ENCODE measurements at places on chromosomes 12 and 14.
A peak's percentile ranks its signal among the peaks of the same experiment; 100 is the strongest.

GRCh38 chr14:58200480-58200841 is 512 bp downstream of the ACTR10 start:
- DNase-seq: no peak

GRCh38 chr14:89349171-89350008 is 67.6 kb downstream of the FOXN3 start:
- no peak for DNase-seq

DNA sequence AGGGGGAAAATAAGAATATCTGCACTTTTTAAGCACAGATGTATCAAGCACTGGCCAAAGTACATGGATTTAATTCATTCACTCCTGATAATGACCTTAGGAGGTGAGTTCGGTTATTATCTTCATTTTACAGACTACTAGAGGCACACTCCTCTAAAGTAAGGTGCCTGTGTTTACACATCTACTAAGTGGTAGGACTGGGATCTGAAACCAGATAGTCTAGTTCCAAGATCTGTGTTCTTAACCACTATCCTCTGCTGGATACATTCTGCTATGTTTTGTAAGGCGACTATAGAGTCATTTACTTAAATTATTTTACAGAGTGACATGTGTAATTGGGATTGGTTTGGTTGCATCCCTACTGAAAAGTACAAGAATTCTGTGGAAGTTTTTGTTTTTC is 175.3 kb downstream of the ESR2 start:
- DNase-seq: no peak

DNA sequence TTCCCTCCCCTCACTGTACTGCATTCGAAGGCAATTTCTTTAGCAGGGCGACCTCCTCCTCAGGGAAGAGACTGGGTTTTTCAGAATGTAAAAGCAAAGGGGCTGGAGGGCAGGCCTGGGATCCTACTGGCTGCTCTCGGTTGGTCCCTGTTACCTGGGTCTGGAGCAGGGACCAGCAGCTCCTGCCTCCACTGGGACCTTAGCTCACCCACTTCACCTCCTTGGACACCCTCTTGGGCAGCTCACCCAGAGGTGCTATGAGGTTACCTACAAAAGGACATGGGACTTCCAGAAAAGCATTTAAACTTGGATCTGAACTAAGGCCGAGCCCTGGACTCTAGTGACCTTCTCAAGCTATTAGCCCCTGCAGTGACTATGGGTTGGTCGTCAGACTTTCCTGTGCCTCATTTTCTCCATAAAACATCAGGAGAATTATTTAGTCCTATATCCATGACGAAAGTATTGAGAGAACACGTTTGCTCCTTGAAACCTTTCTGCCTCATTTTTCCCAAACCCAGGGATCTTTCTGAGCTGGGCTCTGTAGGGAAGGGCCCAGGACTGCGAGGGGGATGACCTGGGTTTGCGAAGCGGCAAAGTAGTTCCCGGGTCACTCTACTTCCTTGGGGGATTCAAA is 65.0 kb downstream of the FBXL14 start:
- DNase-seq: no peak

GRCh38 chr12:52669426-52669825 is 10.8 kb downstream of the KRT1 start:
- no peak for DNase-seq

DNA sequence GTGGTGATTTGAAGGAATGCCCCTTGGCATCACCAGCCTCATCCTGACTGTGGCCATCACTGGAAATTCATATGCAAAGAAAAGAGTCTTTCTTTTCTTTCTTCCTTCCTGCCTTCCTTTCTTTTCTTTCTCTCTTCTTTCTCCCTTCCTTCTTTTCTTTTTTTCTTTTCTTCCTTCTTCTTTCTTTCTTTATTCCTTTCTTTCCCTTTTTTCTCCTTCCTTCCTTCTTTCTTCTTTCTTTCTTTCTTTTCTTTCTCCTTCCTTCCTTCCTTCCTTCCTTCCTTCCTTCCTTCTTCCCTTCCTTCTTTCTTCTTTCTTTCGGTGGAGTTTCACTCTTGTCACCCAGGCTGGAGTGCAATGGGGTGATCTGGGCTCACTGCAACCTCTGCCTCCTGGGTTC is 58.0 kb upstream of the TMEM132D start:
- DNase-seq: no peak

- DNase-seq: no peak
Measured at GRCh38 chr12:4012073-4012472, 138.9 kb upstream of the PARP11 start.

DNA sequence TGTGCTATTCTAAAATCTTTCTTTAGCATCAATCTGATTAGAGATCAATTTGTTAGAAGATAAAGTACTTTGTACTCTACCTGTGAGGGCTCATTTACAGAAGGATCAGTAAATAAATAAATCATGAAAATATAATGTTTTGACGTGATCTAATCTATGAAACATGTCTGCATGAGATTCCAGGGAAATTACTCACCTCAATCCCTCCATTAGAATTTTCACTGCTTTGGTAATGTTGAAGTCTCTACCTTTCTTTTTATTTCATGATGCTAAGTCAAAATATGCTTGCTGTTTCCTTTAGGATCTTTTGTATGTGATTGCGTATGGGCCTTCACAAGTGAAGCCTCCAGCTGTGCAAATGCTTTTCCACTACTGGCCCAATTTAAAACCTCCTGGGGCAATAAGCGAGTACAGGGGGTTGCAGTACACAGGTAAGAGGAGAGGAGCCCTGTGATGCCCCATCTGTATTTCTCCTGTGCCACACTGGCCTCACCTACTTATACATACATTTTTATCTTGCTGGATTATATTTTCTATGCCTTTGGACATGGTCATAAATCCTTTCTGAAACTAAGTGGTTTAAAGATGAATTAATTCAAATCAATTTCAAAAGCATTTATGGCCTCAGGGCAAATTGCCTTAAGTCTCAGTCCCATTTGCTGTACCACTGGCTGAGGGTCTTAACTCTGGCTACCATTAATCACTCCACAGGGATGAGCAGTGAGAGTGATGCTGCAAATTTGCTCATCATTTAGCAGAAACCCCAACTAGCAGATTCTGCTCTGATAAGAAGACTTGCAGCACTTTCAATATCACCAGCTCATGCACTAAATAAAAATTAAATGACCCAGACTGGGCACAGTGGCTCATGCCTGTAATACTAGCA is 66.4 kb downstream of the UNC79 start:
- DNase-seq: no peak

DNA sequence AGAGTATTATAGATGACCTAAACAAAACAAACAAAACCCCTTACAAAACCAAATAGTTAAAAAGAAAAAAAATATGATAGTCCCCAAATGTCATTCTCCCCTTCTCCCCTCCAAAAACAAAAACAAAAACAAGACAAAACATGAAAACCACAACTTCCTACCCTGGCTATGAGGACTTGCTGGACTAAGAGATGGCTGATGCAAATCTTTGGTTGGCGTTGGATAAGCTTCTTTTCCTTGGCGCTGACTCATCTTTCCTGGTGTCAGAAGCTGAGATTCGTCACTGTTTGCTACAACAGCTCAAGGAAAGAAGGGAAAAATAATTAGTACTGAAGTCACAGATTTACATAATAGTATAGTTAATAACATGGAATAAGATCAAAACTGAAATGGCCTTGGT is 102.5 kb upstream of the BBS10 start:
- no peak for DNase-seq

GRCh38 chr12:45730348-45731189 is 1.1 kb downstream of the ARID2 start:
- peak; percentile 23 for DNase-seq

- DNase-seq: no peak
Measured at GRCh38 chr14:51498411-51499227, 153.1 kb upstream of the FRMD6 start.

DNA sequence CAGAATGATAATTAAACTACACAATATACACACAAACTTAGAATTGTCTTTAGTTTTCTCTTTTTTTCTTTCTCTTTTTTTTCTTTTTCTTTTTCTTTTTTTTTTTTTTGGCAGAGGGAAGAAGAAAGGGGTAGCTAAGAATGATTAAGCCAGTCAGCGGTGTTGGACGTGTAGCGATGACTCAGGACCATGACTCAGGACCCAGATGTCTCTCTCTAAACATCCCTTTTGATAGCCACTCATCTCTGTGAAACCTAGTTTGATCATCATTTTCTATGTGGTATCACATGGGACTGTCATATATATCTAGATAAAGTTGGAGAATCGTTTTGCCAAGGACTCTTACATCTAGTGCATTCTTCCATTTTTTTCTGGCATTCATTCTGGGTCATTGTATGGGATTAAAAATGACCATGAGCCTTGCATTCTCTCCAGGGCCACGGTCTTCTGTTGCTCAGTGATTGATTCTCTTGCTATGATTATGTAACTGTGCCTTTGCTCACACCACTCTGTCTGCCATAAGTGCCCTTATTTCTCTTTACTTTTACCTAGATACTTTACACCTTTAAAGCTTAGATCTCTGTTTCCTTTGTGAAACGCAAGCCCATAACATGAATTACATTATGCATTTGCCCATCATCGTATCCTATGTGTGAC is 26.6 kb upstream of the NRXN3 start:
- DNase-seq: no peak

- DNase-seq: no peak
Measured at GRCh38 chr14:82528016-82528415, 994.4 kb upstream of the SEL1L start.

DNA sequence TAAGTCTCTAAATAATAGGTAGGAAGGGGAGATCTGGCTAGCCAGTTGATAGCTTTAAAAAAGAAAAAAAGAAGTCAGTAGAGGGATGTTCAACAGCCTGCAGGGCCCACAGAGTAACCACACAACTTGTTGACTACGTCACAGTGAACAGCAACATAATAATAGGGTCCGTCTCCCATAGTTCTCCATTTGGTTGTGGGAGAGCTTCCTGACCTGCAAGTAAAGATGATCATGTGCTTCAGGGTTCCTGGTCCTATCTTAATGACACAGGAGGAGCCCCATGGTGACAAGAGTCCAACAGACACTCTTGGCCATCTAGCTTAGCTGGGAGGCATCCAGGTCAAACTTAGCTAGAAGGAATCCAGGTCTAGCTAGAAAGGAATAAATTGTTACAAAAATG is 36.2 kb downstream of the FGD6 start:
- no peak for DNase-seq

- DNase-seq: no peak
Measured at GRCh38 chr12:42541965-42542364, 47.6 kb downstream of the PRICKLE1 start.

GRCh38 chr12:29676676-29677075 is 107.1 kb downstream of the TMTC1 start:
- DNase-seq: no peak

DNA sequence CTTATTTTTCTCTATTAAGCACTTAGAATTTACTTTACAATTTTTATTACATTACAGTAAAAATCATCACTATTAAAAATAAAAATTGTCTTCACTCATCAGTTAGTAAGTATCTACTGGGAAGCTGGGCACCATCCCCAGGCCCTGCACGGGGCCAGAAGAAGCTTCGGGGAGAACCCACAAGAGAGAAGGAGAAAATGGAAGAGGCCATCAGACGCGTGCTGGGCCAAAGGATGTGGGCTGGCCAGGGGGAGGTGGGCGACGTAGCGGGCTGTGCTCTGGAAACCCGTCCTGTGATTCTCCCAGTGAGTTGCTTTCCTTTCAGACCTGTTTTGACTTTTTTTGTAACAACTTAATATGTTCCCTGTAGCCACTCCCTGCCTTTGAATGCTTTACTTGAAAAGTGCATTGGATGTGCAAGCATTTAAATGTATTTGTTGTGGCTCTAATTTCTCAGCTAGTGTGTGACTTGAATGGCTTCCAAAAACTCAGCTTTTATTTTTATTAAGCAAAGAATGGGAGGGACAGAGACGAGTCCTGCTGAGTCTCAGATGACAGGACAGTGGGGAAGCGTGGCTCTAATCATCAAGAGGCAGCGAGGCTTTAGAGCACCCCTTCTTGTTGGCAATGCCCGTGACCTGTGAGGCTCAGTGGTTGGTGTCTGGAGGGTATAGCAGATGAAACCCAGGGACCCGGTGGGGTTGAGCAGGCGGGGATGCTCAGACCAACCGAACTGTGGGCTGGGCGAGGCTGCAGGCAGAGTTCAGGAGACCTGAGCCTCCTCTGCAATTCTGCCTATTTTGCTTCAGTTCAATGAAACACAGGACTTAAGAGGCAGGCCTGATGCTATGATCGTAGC is 38.8 kb downstream of the SYNE3 start:
- no peak for DNase-seq

DNA sequence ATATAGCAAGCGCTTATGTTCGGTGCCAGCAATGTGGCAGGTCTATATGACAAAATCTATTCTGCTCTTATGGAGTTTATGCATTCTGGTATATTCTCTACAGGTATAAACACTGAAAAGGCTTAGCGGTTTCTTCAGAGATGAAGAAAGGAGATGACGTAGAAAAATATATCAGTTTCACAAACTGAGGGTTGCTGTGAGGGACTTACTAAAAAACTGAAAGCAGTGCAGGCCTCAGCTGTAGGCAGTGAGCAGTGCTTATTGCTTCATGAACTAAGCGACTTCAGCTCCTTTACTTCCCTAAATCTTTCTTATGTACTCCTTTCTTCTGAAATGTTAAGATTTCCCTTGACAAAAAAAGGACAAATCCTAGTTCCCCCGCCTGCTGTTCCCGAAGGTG is 4.5 kb downstream of the DDX47 start:
- DNase-seq: no peak

- DNase-seq: no peak
Measured at GRCh38 chr14:59123975-59124374, 64.5 kb upstream of the DAAM1 start.

DNA sequence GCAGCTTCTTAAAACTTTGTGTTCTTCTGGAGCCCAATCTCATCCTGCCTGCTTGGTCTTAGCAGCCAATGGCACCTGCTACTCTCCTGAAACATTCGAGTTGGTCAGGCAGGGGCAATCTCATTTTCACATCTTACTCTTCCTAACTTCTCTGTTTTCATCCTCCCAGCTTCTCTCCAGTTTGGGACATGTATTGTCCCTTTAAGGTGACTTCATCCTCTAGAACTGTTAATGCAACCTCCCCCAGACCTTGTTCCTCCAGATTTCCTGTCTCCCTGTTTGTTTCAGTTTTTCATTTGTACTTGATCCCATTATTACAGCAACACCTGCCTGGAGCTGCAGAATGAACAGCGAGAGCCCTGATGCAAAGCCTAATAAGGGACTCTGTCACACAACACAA is 31.3 kb downstream of the SERPINA11 start:
- no peak for DNase-seq

GRCh38 chr12:10142976-10143589 is 13.1 kb upstream of the CLEC7A start:
- no peak for DNase-seq

DNA sequence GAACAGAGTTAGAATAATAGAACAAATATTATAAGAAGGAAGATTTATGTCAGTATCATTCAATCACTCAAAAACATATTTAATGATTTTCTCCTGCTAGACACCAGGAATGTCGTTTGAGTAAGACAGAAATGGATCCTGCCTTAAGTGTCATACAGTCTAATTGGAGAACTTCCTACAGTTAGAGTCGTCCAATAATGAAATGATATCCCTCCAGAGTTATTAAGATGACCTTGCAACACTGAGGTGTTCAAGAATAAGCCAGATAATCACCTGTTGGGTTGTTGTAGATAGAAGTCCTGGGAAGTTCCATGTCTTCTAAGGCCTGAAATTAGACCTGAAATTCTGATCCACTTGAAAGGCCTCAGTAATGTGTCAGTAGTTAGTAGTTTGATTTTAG is 132.3 kb downstream of the SLC38A4 start:
- no peak for DNase-seq
